Muscle of leg (tissue), 16 donors: ENCODE measurements at places on chromosomes 7 and 10. TPM values are rescaled to one million over a fixed set of nuclear protein-coding genes. Genes with fewer than 3 reads are reported as not detected.

The PTN gene
- polyA plus RNA-seq = 189 TPM

The GPR15LG gene
- not detected for polyA plus RNA-seq

DNA sequence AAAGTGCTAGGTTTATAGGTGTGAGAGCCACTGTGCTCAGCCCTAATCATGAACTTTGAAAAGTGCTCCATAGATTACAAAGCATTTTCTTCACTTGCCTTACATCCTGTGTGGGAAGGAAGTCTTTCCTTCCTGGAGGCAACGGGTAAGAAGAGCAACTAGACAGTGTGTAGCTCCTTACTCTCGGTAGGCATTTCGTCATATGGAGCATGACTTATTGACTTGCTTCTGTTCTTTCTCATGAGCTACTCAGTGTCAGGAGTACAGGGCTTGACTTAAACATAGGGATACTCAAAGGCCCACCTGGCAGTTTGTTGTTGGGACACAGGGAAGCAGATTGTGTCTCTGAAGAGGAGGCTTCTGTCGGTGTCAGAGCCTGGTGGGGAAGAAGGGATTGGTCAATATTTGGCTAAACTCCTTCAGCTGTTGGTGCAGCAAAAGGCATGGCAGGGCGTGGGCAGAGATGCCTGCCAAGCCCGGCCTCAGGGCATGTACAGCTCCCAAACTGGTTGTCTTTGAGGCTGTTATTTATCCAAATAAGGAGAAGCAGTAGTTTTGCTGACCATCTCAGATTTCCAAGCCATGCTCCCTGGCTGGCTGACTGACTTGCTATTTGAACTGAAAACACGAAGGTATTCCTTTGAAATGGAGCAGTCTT is 248.9 kb downstream of the KIAA1217 start:
- DNase-seq = no peak

DNA sequence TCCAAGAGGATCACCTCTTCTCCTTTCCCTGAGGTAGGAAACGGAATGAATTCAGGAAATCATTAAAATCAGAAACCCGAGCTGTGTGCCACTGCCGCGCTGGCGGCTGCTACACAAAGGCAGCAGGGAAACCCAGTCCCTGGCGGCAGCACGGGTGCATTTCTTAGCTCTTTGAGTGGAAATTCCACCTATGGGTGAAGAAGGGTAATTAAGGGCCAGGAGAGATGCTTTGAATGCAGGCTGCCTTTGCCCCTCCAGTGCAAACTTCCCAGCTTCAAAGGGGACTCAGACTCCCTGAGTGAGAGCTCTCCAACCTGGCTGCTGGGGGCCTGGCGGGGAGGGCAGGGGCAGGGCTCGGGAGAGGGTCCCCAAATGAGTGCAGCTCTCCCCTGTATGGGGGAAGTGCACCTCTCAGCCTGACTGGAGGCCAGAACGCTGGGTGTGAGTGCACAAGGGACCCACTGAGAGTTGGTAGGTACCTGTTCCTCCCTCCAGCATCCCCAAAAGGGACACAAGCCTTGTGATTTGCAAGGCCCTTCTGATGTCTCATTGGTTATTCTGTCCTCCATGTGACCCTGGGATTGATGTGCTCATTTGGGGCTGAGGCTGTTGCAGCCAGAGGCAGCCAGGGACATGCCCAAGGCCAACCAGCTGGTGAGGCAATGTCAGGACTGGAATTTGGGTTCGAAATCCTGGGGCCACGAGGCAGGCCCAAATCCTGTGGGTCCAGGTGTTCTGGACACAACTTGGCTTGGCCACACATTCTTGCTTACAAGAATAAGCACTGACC is 16.3 kb upstream of the ZMIZ1 start:
- DNase-seq = no peak

DNA sequence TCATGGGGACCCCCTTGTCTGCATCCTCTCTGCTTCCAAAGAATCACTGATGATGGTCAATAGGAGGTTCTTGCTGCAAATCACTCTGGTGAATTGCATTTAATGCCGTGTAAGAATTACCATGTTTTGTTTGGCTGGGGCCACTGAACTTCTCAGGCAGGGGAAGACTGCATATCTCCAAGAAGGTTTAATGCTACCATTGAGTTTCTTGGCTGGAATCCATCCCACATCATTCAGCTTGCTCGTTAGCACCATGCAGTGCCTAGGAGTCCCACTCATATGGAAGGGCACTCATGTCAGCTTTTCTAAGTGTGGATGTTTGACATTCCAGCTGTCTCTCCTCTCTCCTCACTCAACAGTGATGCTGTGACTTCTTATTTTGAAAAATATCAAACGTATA is 50.2 kb upstream of the BAMBI start:
- no peak for DNase-seq

- DNase-seq = no peak
Observed at GRCh38 chr7:44267719-44268421, 57.5 kb downstream of the CAMK2B start.

DNA sequence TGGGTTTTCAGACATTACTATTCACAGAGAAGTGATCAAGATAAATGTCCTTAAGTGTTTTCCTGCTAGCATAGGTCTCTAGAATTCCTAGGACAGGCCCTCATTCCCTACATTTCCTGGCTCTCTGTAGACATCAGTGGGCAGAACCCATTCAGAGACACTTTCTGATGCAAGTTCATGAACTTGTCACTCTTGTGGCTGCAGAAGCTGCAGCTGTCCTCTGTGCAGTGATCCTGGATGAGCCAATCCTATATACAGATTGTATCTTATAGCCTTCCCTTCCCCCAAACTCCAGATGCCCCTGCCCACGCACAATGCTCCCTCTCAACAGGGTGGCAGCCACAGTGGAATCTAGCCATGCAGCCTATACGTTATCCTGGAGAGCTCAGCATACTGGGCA is 12.6 kb upstream of the GRB10 start:
- no peak for DNase-seq

GRCh38 chr10:54026340-54026739 is 774.7 kb downstream of the PCDH15 start:
- DNase-seq = no peak

DNA sequence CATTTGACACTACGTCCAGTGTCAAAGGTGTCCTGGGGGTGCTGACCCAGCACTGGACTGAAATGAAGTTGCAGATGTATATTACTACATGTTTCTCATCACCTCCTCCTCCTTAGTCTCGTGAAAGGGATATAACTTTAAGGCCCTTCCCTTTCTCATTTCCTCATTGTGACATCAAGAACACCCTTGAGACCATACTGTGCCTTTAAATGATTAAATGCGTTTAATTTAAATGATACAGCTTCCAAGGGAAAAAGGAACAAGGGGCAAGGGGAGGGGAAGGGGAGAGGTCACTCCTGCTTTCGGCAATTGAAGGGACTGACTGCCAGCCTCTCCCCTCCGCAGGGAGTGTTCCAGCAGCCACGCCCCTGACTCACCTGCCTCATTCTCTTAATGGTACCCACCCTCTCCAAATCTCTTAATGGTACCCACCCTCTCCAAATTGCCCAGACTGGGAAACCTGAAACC is 80.5 kb upstream of the KMT2E start:
- no peak for DNase-seq

- no peak for DNase-seq
Observed at GRCh38 chr10:78182841-78183240, 149.2 kb downstream of the RPS24 start.

The POLR2J2 gene
- polyA plus RNA-seq = 1.8 TPM
